ENCODE measurements at places on chromosomes 4 and X.

DNA sequence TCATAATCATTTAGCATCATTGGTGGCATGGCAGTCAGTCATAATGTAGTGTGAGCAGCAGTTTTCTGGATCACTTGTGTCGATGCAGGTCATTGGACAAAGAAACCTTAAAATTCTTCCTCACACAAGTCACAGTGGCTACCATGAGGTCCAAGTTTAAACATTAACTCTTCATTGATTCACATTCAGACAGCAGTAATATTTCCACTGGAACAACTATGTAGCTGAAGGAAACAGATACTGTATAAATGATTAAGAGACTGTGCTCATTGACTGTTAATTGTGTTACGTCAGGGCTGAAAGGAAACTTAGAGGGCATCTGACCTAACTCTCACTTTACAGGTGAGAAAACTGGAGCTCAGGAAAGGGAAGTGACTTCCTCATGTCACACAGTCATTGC lies 261.8 kb downstream of the KLHL13 start:
- DNase-seq, result no peak

DNA sequence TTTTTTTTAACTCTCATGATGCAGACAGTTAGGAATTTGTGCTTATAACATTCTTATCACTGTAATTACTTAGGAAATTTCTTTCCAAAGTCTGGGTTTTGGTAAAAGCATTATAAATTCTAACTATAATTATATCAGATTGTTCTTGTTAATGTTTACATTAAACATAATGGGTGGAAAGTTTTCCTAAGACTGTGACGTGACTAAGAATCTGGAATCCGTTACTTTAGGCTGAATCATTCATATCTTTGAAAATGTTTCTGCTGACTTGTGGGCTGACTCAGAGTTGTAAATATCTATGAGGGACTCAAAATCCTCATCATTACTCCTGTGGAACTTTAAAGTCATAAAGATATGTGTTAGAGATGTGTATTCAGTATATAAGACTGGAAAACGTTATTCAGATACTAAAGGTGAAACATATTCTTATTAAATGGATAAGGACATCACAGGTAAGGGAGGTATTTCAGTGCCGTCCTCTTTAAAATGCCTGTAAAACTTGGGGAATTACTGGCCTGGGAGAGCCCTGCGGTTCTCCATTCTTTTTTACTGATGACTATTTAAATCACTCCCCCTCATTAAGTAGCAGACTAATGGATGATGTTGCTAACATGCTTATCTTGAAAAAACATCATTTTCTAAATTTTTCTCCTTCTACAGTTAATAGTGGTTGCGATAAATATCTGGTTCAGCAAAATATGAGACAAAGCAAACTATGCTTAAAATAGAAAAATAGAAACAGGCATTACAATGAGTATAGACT lies 159.0 kb downstream of the DCLK2 start:
- DNase-seq, result no peak

- DNase-seq, result no peak
These were observed 129.1 kb downstream of the ARHGAP10 start for GRCh38 chr4:147860960-147861359.

GRCh38 chr4:181503687-181504390 lies 739.4 kb upstream of the TENM3 start:
- DNase-seq, result no peak

- peak; percentile 32 for DNase-seq
These were observed 20.9 kb upstream of the MTM1 start for GRCh38 chrX:150547375-150548115.

DNA sequence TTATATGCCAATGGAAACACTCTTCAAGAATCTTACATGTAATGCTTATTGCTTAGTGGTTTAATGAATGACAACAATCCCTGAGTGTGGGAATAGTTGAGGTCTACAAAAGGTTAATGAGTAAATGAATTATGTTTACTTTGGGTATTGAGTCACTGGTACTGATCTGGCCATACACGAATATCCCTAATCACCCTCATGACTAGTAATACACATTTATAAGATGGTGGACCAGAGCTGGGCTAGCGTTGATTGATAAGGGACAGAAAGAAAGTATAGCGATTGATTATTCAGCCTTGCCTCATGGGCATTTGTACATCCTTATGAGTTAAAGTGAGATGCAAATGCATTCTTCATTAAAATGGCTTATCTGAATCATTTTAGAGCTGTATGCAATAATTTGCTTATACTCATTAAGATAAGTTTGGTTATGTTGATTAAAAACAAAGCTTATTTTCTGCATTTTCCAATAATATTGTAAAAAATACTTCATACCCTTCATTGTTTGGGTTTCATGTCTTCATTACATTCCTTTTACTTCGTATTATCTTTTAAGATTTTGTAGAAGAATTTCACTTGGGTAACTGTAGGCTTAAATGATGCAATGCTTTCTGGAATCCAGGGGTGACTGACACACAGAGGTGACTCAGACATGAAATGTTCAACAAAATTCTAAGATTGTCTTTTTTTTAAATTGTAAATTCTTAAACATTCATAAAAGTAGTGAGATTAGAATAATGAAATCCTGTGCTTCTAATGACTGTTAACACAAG lies 47.4 kb downstream of the FGF2 start:
- no peak for DNase-seq

GRCh38 chr4:34964613-34965012 lies 1279.7 kb downstream of the ARAP2 start:
- DNase-seq, result no peak

GRCh38 chr4:90960433-90960832 lies 833.2 kb downstream of the CCSER1 start:
- DNase-seq, result no peak

GRCh38 chrX:120308558-120308957 lies 2.7 kb downstream of the TMEM255A start:
- no peak for DNase-seq

GRCh38 chrX:15493118-15493962 lies at the start of gene PIR:
PIR (minus strand) TSS chrX:15493333; CDS start chrX:15491257, 2,076 bp downstream.
- peak; percentile 74 for DNase-seq

GRCh38 chrX:46758956-46759644 lies at the start of gene SLC9A7:
SLC9A7 (minus strand) TSS chrX:46759118; CDS start chrX:46759029, 89 bp downstream.
- peak; percentile 81 for DNase-seq

DNA sequence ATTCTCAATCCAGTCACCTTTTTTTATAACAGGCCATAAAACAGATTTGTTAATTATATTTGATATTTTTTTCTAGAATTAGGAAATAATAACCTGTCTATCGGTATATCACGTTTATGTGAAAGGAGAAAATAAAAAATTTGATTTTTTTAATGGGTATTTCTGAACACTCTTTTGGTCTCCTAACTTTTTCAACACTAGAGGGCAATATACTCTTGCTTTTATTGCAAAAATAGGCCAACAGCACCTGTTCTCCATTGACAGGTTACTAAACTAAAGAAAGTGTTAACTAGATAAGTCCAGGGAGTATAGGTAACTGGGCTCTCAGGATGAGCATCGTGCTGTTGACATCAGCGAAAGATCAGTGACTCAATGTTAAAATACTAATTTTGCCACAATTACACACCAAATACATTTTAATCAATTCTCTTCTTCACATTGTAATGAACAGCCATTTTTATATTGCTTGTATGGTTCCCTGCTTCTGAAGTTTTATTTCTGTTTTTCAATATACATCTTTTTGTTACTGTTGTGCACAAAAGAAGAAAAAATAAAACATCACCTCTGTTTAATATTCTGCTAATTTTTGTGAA lies 22.8 kb downstream of the NDST4 start:
- no peak for DNase-seq

- DNase-seq, result no peak
These were observed 602 bp upstream of the SCARB2 start for GRCh38 chr4:76214177-76214675.

DNA sequence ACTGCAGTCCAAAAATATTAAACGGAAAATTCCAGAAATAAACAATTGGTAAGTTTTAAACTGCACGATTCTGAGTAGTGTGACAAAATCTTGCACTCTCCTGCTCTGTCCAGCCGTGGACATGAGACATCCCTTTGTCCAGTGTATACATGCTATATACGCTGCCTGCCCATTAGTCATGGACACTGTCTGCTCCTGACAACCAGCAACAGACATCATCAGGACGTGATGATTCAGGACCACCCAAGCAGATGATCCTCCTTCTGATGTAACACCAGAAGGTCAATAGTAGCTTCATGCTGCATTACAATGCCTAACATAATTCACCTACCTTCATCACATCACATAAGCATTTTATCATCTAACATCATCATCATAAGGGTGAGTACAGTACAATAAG lies 36.3 kb downstream of the ATRX start:
- DNase-seq, result no peak

DNA sequence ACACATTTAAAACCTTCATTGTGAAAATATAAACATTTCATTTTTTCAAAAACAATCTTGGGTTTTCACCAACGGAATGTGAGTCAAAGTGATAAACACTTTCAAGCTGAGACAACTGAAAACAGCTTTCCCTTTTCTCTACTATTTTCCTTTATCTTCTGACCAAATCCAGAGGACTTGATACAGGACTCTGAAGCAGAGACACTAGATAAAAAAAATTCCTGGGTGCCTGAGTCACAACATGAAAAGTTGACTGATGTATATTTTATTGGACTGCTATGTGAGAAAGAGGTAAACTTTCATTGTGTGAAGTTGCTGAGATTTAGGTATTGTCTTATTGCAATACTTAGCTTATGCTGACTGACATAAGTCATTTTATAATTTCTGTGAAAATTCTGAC lies 411.2 kb downstream of the SPOCK3 start:
- DNase-seq, result no peak

DNA sequence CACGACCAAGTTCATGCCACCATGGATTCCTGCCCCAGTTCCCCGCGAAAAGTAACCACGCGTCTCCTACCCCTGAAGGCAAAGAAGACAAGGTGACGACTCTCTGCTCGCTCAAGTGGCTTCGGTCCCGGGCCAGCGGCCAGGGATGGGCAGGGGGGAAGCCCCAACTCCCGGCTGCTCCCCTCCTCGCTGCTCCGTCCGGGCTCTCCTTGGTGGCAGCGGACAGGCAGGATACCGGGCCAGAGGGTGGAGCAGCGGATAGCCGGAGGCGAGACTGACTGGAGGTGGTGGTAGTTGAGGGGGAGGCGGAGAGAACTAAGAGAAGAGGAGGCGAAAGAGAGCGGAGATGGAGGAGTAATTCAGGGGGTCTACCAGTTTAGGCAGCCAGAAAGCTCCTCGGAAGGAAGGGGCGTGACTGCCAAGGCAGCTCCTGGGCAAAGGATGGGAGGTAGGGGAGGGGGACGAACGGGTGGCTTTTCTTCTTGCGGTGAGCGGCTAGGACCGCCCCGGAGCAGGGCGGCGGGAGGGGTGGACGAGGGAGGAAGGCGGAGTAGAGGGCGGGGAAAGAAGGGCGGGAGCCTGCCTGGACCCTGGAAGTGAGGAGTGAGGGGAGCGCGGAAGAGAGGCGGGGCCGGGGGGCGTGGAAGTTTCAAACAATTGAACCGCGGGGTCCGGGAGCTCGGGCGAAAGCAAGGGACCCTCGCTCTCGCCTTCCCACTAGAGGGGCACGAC lies at the start of gene AMOT:
AMOT (minus strand) TSS at position 450 of the 732 bp plus-strand sequence. CDS start 17,705 bp downstream, outside the sequence.
- DNase-seq, result peak; percentile 65

- no peak for DNase-seq
These were observed 6.7 kb downstream of the ELF4 start for GRCh38 chrX:130103605-130104004.

DNA sequence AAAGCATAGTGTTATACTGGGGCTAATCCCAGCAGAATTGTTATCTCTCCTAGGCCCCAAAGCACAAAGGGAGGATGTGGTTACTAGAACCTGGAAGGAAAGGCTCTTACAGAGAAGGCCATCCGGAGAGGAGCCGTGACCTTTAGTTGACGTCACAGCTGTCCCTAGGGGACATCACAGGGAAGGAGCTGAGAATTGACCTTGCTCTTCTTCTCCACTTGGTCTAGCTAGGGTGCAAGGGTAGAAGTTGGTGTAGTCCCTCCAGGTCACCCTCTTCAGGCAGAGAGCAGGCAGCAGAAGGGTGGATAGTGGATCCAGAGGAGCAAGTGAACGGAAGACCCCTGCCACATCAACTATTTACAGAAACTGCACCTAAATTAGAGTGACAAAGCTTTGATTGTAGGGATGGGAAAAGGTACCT lies 22.8 kb upstream of the FGF2 start:
- DNase-seq, result no peak

GRCh38 chr4:156931267-156931666 lies 40.3 kb downstream of the PDGFC start:
- DNase-seq, result no peak

- DNase-seq, result no peak
These were observed 80.2 kb downstream of the DIAPH2 start for GRCh38 chrX:96764864-96765263.

DNA sequence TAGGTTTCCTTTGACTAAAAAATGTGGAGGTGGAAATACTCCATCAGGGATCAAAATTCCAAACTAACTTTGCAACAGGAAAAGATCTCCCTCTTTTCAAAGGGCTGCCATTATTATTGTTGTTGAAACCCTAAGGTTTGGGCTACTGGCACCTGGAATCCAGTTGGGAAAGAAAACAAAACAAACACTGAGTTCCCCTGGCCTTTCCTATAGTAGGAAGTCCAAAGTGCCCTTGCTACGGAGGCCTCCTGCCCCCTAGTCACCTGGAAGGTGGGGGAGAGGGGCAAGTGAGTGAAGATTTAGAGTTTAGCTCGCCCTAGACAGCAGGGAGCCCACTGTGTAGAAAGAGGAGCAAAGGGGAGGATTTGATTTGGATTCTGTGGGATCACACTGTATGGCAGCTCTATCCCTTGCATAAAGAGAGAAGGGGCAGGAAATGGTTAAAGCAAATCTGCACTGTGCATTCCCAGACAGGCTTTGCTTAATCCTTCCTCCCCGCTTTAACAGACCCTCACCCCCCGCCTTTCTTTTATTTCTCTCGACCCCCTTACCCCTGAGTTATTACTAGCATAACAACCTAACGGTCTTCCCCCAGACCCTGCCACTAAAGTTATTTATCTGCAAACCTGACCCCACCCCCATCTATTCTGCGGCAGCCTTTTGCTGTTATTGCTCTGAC lies 627 bp upstream of the FAT4 start:
- DNase-seq, result no peak

DNA sequence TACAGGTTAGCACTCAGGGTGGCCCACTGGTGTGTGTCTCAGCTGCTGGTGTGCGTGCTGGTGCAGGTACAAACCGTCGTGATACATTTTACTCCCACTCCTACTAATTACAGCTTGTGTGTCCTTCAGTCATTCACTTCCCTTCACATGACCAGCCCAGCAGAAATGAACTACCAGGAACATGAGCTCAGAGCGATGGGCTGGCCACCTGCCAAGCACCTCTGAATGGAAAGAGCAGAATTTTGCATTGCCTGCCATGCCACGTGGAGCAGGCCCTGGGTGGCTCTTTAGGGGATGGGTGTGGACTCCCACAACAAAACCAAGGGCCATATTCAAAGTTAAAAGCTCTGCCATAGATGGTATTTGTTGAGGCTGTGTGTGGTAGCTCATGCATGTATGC lies 58.9 kb upstream of the PGM2 start:
- no peak for DNase-seq

- DNase-seq, result no peak
These were observed 35.8 kb downstream of the GRIA3 start for GRCh38 chrX:123219916-123220315.

GRCh38 chr4:3865986-3866812 lies 100.0 kb downstream of the ADRA2C start:
- DNase-seq, result no peak

- no peak for DNase-seq
These were observed 27.8 kb upstream of the OPHN1 start for GRCh38 chrX:68461093-68461492.

GRCh38 chr4:23015821-23016220 lies 323.1 kb downstream of the GBA3 start:
- DNase-seq, result no peak
